ENCODE measurements at places on chromosomes 1 and 21.

- no peak for DNase-seq
Observed at GRCh38 chr1:159030877-159031447, 21.3 kb downstream of the IFI16 start.

- peak; percentile 76 for DNase-seq
Observed at GRCh38 chr1:38009088-38009840, 3.3 kb upstream of the UTP11 start.

DNA sequence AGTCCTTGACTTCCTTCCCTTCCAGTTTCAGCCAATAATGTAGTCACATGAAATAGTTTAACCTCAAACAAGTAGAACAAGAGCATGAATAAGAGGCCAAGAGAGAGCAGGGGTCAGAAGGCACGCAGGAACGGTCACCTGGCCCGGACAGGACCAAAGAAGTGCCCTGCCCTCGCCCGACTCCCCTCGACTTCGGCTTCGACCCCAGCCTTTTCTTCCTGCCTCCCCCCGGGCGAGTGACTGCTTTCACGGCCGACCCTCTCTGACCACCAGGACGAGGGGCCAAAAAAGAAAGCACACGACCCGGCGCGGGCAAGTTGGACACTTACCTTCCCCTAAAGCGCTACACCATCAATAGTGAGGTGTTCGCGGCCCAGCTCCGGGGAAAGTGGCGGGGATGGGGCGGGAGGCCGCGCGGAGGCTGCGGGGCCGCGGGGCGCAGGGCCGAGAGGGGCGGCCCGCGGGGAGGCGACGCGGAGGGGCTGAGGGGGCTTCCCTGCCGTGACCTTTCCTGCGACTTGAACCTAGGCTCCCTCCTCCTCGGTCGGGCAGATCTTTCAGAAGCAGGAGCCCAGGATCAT is 519 bp downstream of the RERE start:
- DNase-seq, result peak; percentile 29

DNA sequence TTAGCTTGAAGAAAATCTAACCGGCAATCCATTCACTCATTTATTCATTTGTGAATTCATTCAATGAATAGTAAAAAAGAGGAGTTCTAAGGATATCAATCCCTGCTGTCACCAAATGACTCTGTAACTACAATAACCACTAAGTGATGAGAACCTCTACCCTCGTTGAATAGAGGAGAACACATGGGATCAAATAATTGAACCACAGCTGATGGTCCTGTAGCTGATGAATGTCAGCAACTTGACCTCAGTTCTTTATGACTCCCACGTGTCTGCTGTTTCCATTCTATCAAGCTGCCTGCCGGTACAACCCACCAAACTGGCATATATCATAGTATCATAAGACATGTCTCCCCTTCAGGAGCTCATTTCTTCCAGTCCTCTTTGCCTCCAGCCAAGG is 150.3 kb downstream of the PTGER3 start:
- no peak for DNase-seq

DNA sequence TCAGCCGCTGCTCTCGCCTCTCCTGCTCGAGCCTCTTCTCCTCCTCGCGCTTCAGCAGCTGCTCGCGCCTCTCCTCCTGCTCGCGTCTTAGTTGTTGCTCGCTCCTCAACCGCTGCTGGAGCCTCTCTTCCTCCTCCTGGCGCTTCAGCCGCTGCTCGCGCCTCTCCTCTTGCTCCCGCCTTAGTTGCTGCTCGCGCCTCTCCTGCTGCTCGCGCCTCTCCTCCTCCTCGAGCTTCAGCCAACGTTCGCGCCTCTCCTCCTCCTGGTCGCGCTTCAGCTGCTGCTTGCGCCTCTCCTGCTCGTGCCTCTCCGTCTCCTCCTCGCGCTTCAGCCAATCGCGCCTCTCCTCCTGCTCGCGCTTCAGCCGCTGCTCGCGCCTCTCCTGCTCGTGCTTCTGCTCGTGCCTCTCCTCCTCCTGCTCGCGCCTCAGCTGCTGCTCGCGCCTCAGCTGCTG is 3.7 kb downstream of the TCHH start:
- DNase-seq, result peak; percentile 41

GRCh38 chr21:15842565-15842880 is 112.7 kb downstream of the USP25 start:
- DNase-seq, result no peak

GRCh38 chr1:18954270-18955071 is 2.0 kb downstream of the IFFO2 start:
- no peak for DNase-seq

DNA sequence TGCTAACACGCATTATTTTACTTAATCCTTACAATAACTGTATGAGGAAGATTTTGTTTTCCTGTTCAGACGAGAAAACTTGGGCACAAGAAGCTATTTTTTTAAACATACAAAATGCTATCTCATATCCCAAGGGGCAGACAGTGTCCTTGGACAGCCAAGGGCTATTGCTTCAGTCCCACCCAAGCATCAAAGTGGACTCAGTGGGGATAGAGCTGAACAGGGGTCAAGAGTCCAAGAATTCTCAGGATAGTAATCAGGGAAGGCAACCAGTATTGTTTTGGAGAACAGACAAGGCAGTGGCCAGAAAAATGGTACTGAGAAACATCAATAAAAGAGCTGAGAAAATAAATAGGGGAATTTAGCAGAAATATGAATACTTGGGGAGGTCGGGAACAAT is 465.7 kb downstream of the PLPP3 start:
- no peak for DNase-seq

GRCh38 chr1:74396933-74397332 is 115.5 kb downstream of the LRRC53 start:
- DNase-seq, result no peak

- DNase-seq, result no peak
Observed at GRCh38 chr1:7290971-7291970, 479.8 kb upstream of the VAMP3 start.

GRCh38 chr1:114833421-114833820 is 21.2 kb upstream of the SYCP1 start:
- DNase-seq, result no peak

GRCh38 chr1:25948641-25949040 is 42.4 kb upstream of the STMN1 start:
- DNase-seq, result no peak

DNA sequence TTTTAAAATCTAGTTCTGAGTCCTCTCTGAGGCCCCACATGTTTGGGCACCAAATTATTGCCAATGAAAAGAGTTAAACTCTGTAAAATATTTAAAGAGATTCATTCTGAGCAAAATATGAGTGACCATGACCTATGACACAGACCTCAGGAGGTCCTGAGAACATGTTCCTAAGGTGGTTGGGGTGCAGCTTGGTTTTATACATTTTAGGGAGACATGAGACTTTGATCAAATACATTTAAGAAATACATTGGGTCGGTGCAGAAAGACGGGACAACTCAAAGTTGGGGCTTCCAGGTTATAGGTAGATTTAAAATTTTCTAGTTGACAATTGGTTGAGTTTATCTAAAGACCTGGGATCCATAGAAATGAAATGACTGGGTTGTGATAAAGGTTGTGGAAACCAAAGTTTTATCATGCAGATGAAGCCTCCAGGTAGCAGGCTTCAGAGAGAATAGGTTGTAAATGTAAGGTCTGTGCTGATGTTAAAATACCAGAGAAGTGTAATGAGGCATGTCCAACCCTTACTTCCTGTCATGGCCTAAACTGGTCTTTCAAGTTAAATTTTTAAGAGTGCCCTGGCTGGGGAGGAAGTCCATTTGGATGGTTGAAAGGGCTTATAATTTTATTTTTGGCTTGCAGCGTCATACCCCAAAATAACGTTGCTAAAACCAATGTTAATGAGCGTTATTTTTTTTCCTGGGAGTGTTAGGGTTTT is 274.9 kb downstream of the NUF2 start:
- DNase-seq, result no peak

GRCh38 chr21:41620982-41621381 is 113.0 kb upstream of the TMPRSS2 start:
- no peak for DNase-seq

DNA sequence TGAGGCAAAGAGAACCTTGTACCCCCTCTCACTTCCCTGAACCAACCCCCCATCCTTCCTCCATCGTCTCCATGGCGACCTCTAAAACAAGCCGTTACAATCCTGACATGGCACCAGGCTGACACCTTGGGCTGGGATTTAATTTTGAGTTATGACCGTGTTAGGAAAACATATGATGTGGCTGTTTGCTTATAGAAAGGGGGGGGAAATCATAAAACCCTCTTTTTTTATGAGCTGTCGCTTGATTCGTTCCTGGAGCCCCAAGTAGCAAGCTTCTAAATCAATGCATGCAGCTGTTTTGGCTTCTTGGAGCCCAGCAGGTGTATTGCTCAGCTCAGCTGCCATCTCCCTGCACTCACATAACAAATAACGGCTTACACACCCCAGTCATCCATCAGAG is 301.2 kb upstream of the SPAG17 start:
- no peak for DNase-seq

GRCh38 chr1:164801791-164802502 is 243.0 kb downstream of the PBX1 start:
- DNase-seq, result no peak

DNA sequence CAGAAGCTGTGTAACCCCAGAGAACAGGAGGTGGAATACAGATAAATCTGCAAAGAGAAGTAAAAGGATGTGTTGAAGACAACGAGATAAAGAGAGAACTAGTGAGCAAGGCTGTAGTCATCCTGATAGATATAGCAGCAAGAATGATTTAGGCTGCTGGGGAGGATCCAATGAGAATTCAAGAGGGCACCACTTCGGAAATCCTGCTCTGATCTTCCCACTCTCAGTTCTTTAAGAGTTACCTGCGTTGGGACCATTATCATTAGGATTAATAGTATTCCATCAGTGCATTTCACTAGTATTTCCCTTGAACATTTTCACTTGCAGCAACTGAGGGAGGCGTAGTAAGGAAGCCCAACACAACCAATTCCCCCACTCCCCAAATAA is at the start of gene BRINP3:
Gene BRINP3 (minus strand): TSS at position 103 of the 387 bp plus-strand sequence.
- no peak for DNase-seq

DNA sequence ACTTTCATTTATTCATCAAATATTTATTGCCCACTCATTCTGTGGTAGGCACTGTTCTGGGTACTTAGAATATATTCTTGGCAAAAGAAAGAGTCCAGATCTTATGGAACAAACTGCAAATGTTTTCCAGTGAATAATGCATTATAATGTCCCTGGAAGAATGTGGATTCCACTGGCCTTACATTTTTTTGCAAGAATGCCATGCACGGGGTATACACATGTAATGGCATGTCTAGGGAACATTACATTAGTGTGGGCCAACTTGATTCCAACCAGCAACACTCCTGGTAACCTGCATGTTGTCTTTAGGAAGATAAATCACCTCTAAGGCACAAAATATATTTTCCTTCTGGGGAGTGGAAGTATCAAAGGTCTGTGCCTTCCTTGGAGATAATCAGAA is 33.0 kb upstream of the IFI44L start:
- no peak for DNase-seq

- no peak for DNase-seq
Observed at GRCh38 chr1:61606448-61607312, 118.3 kb downstream of the TM2D1 start.

- no peak for DNase-seq
Observed at GRCh38 chr1:149925751-149926150, 1.9 kb downstream of the SF3B4 start.

- DNase-seq, result no peak
Observed at GRCh38 chr1:219669556-219669955, 56.7 kb upstream of the ZC3H11B start.

DNA sequence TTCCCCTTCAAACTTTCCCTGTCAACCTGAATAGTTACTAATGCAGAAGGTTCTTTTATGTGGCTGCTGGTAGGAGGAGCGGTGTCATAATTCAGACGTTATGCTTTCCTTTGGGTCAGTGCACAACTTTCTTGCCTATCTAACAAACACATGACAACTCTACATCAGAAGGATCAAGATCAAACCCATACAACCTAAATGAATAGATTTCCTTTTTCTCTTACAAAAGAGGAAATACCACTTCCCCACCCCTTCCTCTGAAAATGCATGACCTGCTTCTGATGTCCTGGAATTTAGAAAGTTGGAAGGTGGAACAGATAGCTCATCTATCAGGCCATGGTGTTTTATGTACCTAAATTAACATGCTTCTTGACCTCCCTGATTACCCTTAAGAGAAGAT is 75.7 kb upstream of the ADGRL4 start:
- no peak for DNase-seq

DNA sequence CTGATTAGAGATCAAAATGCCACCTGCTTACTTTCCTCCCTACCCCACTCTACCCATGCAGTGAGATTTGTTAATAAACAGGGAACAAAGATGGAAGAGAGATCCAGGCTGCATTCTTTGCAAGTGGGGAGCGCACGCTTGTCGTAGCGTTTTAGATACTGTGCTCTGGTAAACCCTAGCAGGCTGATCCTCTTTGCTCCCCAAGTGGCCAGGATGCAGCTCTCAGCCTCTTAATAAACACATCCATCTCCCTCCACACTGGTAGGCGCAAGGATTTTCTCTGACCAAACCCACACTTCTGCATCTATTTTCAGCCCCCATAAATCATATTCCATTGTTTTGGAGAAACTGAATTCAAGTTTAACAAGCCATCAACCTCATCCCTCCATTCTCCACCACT is 2.9 kb downstream of the PGBD5 start:
- DNase-seq, result no peak

DNA sequence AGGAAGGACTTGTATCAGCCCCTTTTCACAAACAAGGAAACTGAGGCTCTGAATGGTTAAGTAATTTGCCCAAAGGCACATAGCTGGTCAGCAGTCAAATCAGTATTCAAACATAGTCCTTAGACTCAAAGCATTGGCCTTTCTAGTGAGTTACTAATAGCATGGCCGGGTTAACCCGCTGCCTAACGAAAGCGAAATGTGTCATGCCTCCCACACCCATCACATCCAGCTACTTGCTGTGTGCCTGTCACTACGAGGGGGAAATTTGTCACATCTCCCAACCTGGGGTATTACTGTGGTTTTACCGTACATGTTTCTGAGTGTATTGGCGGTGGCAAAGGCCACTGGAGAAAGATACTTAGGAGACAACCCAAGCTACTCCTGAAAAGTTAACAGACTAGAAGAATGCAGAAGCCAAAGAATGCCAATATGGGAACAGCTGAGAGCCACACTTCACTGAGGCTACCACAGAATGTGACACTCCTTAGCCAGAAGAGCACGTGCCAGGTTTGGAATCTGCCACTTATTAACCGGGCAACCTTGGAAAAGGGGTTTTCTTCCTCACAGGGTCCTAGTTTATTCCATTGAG is 363.5 kb downstream of the KCNH1 start:
- DNase-seq, result no peak

- DNase-seq, result no peak
Observed at GRCh38 chr1:1283821-1284220, 3.6 kb downstream of the SCNN1D start.

DNA sequence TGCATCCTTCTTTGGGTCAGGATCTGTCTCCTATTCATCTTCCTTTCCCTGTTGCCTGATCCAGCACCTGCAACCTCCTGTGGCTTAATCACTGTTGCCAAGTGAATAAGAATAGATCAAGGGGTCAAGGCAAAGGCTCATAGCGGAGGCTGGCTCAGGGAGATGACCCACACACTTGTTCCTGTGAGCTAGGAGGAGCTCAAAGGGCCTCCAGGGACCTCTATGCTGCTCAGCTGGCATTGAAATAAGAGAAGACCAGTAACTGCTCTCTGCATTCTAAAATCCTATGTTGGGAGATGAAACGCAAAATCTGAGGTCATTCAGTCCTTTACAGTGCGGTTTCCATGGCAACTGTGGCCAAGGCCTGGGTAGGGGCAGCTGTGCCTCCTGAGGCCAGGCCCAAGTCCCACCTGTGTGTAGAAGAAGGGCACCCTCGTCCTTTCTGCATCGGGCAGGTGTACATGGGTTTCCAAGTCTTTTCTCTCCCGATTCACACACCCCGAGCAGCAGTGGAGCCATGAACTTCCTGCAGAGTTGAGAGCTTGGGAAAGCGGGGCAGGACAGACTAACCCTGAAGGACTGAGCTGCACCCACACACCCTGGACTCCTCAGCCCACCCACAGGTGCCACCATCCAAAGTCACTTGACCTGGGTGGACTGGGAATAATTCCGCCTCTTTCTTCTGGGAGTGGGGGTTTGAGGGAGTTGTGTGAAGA is 27.8 kb upstream of the STUM start:
- DNase-seq, result no peak
